ENCODE measurements at places on chromosomes 7 and 10.

GRCh38 chr7:5519515-5519928 is 95.9 kb upstream of the TNRC18 start:
- no peak for DNase-seq

DNA sequence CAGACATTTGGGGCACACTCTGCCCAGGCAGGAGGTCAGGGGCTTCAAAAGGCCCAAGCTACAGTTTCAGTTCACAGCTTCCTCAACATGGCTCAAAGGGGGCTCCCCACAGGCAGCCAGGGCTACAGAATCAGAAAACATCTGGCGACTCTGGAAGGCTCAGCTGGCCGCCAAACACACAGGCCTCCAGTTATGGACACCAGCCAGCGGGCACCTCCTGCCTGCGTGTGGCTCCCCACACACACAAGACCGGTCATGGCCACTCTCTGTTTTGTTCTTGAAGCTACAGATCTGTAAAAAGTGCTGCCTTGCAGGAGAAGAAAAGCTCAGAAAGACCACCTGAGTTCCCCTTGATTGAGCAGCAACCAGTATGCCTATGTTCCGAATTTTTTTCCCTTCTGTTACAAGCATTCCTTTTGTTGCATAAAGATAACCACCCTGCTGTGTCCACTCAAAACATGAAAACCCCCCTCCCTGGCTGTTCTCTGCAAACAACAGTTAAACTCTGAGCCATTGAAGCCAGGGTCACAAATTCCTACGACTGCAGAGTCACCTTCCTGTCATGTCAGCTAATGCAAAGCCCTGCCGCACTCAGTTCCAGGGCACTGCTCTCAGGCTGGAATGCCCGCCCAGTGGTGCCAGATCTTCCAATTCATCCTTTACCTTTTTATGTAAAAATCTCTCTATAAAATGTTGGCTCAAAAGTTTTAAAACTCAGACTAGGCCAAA is 33.6 kb downstream of the VSTM4 start:
- no peak for DNase-seq

DNA sequence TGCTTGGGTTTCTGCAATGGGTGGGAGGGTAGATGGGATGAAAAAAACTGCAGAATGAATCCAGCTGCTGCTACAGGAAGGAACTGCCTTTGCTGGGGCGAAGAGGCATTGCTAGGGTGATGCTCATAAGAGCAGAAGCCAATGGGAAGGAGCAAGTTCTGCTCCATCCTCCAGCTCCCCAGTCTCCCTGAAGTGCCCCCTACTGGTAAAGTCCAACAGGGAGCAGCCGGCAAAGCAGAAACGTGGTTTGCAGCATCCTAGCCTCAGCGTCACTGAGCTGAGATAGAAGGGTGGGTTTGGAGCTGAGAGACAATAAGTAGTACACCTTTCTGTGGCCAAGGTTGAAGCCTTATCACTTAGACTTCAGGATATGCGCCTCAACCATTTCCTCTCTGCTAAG is 220.5 kb downstream of the CCSER2 start:
- DNase-seq: no peak

- no peak for DNase-seq
Observed at GRCh38 chr10:77308084-77308732, 329.4 kb downstream of the KCNMA1 start.

DNA sequence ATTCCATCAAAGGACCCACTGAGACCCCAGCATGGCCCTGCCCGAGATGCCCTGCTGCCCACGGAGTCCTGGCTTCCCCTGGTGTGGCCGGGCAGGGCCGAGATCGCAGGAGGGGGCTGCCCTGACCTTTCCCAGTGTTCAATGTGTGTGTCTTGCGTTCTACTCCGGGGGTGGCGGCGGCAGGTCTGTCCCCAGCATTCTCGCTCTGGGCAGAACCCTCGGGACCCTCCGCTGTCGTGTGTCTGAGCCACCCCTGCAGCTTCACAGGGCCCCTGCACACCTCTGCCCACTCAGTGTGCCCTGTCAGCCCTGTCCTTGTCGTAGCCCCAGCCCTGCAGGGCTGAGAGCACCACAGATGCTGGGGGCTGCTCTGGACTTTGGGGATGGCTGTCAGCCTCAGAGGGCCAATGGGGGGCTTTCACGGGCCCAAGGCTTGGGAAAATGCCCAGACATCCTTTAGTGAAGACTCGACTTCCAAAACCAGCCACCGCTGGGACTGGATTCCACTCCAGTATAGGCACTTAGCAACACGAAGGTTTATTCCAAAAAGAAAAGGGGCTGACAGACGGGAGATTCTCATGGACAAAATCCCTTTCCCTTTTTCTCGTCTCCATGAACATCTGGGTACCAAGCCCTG is 30.0 kb upstream of the KNDC1 start:
- DNase-seq: no peak

DNA sequence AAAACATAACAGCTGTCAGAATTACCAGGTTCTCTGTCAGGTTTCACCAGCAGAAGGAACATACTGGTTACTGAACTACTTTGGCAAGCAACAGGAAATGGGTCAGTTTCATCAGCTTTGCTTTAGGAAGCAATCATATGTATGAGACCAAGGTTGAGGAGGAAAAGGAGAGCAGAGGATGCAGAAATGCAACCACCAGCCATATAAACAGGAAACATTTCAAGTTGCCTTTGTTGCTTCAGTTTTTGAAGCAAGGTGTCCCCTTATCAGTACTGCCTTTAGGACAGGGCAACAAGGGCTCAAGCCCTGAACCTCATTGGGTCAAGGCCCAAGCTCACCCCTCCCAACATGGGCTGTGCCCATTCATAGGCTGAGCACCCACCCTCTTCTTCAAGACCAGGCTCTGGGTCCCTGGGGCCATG is 10.2 kb downstream of the HIPK2 start:
- no peak for DNase-seq

DNA sequence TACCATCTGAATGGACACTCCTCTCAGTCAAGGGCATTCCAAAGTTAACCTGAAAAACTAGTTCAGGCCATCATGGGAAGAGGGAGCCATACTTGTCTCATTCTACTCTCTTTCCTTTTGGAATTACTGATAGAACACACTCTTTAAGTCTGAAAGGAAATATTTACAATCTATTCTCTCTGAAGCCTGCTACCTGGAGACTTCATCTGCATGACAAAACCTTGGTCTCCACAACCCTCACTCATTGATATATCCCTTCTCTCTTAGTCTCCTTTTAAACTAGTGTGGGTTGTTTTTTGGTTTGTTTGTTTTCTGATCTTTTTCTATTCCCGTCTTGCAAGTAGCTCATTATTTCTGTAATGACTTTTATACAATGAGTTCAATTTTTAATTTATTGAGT is 169.5 kb downstream of the C1GALT1 start:
- no peak for DNase-seq

- DNase-seq: no peak
Observed at GRCh38 chr7:92720604-92721350, 115.6 kb downstream of the CDK6 start.

DNA sequence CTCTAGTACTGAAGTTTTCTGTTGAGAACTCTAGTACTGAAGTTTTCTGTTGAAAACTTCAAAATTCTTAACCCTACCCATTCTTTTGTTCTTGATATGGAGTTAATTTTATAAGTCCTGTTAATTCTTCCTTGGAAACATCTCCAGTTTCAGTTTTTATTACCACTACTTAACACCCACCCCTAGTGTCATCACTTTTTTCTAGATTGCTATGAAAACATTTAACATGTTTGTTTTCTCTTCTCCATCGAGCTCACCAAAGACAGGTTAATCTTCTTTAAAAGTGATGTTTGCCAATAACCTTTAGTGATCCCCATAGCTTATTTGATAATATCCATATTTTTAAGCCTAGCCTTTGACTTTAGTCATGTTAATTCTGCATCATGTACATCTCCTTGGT is 147.9 kb downstream of the PPP1R9A start:
- DNase-seq: no peak

- DNase-seq: no peak
Observed at GRCh38 chr7:88429382-88429781, 122.7 kb upstream of the STEAP4 start.

DNA sequence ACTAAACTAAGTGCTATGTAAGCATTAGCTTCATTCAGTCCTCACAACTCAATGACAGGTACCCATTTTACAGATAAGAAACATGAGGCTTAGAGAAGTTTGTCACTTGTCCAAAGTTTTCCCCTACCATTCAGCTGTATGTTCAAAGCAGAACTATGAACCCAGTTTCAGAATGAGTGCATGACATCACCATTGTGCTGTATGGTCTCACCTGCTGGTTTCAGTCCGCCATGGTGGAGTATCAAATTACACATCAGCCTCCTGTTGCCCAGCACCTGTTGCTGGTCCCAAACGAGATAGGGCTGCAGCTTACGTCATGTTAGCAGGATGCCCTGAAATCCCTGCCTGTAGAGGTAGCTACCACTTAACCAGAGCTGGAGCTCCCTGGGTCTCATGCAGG is 95.0 kb downstream of the DYNC1I1 start:
- no peak for DNase-seq

GRCh38 chr7:69840248-69840647 is 242.0 kb downstream of the AUTS2 start:
- DNase-seq: no peak
